ENCODE measurements at places on chromosomes 4 and X.

GRCh38 chr4:100188829-100189228 is 1.4 kb downstream of the DDIT4L start:
- no peak for DNase-seq

- DNase-seq: no peak
Observed at GRCh38 chr4:101345271-101345595, 2.1 kb downstream of the PPP3CA start.

GRCh38 chr4:8105306-8106100 is 53.1 kb downstream of the ABLIM2 start:
- DNase-seq: no peak

- DNase-seq: no peak
Observed at GRCh38 chr4:125663896-125664767, 349.4 kb downstream of the FAT4 start.

DNA sequence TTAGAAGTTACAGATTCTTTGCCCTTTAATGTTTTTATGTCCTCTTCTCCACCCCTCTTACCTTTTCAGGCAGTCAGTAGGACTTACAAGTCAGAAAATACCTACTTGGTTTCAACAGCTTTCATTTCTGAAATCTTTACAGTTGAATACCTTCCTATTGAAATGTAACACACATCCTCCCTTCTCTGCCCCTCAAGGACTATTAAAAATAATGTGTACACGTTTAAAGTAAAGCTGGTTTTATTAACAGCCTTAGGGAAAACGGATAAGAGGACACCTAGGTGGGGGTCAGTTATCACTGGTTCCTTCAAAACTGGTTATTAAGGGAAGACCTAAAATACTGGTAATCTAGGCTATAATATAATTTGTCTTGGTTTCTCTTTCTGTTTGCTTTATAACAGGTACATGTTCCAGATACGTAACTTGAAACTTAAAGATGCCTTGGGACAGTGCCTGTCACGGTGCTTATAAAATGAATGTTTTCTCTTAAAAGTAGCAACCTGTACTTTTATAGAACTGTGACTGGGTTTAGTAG is 1.8 kb downstream of the CCSER1 start:
- DNase-seq: no peak

DNA sequence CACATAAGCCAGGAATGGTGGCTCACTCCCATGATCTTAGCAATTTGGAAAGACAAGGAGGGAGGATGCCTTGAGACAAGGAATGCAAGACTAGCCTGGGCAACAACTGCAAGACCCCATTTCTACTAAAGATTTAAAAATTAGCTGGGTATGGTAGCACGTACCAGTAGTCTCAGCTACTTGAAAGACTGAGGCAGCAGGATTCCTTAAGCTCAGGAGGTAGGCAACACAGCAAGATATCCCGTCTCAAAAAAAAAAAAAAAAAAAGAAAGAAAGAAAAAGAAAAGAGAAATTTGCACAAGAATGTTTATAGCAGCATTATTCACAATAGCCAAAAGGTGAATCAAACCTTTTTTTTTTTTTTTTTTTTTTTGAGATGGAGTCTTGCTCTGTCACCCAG is 29.7 kb downstream of the PDS5A start:
- DNase-seq: no peak

DNA sequence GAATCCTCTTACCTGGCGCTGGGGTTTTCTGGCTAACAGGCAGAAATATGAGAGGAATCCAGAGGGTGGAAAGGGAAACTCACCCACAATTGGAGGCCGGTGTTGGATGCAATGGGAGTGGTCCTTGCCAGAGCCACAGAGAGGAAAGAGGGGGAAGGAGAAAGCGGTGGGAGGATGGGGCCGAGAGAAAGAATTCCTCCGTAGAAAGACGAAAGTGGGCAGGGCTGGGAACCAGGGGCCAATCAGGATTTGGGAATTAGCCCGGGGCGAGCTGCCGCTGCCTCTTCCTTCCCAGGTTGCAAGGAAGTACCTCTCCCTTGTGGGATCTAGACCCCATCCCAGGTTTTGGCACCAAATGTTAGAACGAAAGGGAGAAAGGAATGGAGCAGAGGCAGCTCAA is 83.1 kb upstream of the SPIN4 start:
- no peak for DNase-seq

GRCh38 chrX:70908541-70908940 is at the start of gene TEX11:
TSS of gene TEX11 (minus strand) at chrX:70908711. CDS start at chrX:70907789, 922 bp downstream.
- DNase-seq: no peak

DNA sequence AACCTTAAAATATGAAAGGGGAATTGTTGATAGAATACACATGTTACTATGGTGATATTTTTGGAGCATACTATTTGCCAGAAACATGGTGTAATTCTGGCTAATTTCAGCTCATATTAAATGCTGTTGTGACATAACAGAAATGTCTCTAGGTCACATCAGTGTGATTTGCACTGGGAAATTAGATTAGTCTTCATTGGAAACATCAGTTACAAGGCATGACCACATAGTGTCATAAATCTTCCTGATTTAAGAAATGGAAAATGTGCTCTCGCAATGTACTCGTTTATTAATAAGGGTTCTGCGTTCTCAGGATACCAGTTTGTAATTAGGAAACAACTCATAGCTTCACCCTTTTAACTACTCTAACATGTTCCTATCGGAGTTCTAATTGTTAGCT is 72.9 kb upstream of the GYPA start:
- no peak for DNase-seq

GRCh38 chrX:16869393-16870094 is 618 bp downstream of the RBBP7 start:
- no peak for DNase-seq

GRCh38 chr4:110877778-110878370 is 255.0 kb upstream of the PITX2 start:
- DNase-seq: no peak

GRCh38 chr4:161664740-161665139 is 499.1 kb downstream of the FSTL5 start:
- DNase-seq: no peak

Measured in kidney glomerular epithelial cell (primary cell).